Activated naive CD8-positive, alpha-beta T cell treated with anti-CD3 and anti-CD28 coated beads for 36 hours (primary cell): ENCODE measurements at places on chromosomes 12 and 14. TPM values are rescaled to one million over a fixed set of nuclear protein-coding genes. Genes with fewer than 3 reads are reported as not detected.

CLEC4C gene
- not detected for total RNA-seq

GYS2 gene
- total RNA-seq, result not detected

LRRIQ1 gene
- not detected for total RNA-seq

CARMIL3 gene
- 0.43 TPM for total RNA-seq

EPYC gene
- not detected for total RNA-seq

ACVRL1 gene
- not detected for total RNA-seq

DNA sequence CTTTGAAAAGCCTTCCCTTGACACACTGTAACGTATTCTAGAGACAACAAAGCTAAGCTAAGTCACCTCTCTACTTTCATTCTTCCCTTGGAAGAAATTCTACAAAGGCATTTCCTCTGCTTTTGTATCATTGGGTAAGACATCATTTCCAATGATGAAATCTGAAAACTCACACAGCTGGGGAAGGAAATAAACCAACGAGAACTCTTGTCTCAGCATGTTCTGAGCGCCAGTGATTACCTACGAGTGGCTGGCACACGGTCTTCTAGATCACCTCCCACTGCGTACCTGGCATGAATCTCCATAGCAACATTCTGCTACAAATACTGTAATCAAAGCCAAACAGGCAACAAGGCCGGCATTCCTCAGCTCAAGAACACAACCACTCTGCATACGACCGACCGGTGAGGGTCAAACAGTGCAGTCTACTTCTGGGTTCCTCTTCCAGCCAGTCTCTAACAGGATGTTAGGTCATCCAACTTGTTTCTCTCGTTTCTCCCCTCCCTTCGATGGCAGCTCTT is 7.6 kb downstream of the VPS37B start:
- H3K36me3 ChIP-seq, result peaks cover 38% of the 10 kb centered on the region
- H3K27me3 ChIP-seq, result no peaks in the 10 kb centered on the region
- H3K27ac ChIP-seq, result peak overlapping the region; percentile 97
- H3K4me3 ChIP-seq, result peak overlapping the region; percentile 74

DNA sequence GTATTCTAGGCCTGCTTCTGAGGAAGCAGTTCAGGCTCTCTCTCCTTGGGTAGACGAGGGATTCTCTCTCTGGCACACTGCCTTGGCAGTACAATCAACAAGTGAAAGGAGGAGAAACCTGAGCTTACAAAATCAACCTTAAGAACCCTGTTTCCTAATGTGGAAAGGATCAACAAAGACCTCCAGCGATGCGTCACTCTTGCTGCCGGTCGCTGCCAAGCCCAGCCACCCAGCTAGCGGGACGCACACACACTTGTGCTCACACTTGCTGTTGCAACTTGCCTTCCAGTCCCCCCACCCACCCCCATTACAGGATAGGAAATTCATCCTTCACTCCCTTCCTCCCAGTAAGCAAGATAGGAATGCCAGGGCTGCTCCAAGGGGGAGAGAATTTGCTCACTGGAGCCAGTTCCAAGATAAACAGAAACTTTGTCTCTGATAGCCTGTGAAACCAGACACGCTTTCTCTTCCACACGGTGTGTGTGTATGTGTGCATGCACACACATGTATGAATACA is 144.3 kb downstream of the BCL11B start:
- H3K4me1 ChIP-seq, result peaks cover 4% of the 10 kb centered on the region
- H3K27me3 ChIP-seq, result no peaks in the 10 kb centered on the region
- no peak for DNase-seq
- peaks cover 3% of the 10 kb centered on the region for H3K36me3 ChIP-seq

DNA sequence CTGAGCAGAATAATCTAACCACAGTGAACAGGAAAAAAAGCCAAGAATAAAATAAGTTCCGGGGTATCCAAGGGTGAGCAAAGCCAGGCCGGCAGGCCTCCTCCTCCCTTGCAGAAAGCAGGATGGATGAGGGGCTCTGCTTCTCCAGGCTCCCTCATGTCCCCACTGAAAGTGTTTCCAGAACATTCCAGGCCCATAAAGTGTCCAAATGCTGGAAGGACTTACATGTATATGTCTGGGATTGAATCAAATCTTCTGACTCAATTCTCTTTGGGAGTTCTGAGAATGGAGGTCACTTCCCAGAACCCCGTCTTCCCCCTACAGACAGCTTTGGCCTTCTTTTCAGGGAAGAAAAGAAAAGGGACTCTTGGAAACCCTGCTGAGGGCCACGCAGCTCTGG is 25.0 kb upstream of the BDKRB1 start:
- H3K27ac ChIP-seq, result no peak overlapping the region
- no peaks in the 10 kb centered on the region for H3K4me1 ChIP-seq
- no peaks in the 10 kb centered on the region for H3K27me3 ChIP-seq
- no peak for DNase-seq

DNA sequence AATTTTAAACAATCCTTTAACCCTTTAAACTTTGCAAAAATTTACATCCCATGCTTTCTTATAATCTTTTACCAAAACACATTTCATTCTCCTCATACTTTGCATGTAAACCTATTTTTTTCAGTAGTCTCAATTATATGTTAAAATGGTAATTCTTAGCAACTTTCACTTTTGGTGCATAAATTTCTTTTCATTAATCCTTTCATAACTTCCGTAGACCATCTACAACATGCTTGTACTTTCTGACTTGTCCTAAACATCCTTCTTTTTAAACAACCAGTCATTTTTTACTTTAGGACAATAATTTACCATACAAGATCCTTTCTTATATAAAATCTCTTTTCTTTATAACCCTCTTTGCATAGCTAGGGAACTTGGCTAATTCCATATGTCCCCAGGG is 19.5 kb downstream of the CCDC91 start:
- H3K4me3 ChIP-seq, result no peak overlapping the region
- H3K36me3 ChIP-seq, result peaks cover 51% of the 10 kb centered on the region
- H3K27ac ChIP-seq, result no peak overlapping the region
- peaks cover 15% of the 10 kb centered on the region for H3K4me1 ChIP-seq
- DNase-seq, result no peak

DNA sequence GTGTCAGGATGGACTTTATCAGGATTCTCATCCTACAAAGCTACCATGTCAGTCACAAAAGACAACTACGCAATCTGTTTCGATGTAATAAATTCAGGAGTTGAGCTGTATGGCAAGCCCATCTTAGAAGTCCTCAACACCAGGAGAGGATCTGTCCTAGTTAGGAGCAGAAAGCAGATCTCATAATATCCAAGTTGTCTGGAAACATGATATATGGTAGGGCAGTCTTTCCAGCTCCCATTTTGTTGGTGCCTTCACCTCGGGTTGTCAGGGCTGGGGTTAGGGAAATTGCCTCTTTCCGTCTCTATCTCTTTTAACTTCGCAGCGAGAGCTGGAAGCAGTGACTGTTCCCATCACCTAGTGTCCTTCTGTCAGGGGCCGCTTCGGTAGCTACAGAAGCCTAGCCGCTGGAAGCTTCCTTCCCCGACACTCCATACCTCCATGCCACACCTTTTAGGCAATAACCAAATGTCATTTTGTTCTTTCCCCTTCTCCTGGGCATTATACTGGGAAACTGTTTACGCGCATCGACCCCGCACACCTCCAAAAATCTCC is 1.4 kb downstream of the NIN start:
- H3K36me3 ChIP-seq, result peaks cover 28% of the 10 kb centered on the region
- peaks cover 65% of the 10 kb centered on the region for H3K4me1 ChIP-seq
- H3K27me3 ChIP-seq, result no peaks in the 10 kb centered on the region
- no peak for DNase-seq
- peak overlapping the region; percentile 96 for H3K4me3 ChIP-seq

DNA sequence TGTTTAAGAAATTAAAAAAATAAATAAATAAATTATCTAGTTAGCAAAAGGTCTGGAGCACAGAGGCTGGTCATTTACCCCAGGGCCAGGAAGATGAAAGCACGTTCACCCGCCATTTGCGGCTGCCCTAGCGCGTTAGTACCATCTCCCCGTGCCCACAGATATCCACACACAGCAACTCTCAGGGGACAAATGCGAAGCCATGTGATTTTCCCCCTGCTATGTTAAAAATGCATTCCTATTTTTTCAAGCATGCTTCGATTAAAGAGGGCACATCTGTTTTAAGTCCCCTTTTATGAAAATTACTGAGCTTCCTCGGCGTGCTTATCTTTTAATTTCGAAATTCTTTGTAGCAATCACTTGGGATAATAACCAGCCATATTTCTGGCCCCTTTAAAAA is 56.9 kb upstream of the PIWIL1 start:
- H3K27ac ChIP-seq, result no peak overlapping the region
- no peaks in the 10 kb centered on the region for H3K36me3 ChIP-seq
- no peak for DNase-seq

- no peaks in the 10 kb centered on the region for H3K4me1 ChIP-seq
- H3K4me3 ChIP-seq, result no peak overlapping the region
- no peaks in the 10 kb centered on the region for H3K36me3 ChIP-seq
- H3K27ac ChIP-seq, result no peak overlapping the region
- H3K27me3 ChIP-seq, result no peaks in the 10 kb centered on the region
These were observed 86.2 kb upstream of the TMTC1 start for GRCh38 chr12:29869946-29870345.

DNA sequence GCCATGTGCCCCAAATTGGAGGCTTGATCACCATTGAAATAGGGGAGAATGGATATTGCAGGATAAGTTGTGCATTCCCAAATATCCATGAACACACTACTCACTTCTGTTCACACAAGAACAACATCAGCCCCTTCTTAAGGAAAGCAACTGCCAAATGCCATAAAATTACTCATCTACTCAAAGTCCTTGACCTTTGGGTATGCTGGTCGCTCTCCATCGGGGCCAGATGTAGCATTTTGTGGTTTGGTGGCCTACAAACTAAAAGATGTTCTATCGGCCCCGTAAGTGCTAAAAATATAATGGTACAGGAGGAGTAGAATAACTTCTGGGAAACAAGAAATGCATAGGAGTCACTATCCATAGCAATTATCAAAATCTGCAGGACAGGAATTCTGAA is 362.6 kb downstream of the AEBP2 start:
- DNase-seq, result no peak
- no peak overlapping the region for H3K4me3 ChIP-seq
- H3K36me3 ChIP-seq, result no peaks in the 10 kb centered on the region
- H3K27ac ChIP-seq, result peak overlapping the region; percentile 34
- peaks cover 27% of the 10 kb centered on the region for H3K4me1 ChIP-seq

GRCh38 chr12:46946137-46946536 is 120.3 kb upstream of the SLC38A4 start:
- no peak for DNase-seq
- H3K4me1 ChIP-seq, result no peaks in the 10 kb centered on the region
- no peak overlapping the region for H3K4me3 ChIP-seq

DNA sequence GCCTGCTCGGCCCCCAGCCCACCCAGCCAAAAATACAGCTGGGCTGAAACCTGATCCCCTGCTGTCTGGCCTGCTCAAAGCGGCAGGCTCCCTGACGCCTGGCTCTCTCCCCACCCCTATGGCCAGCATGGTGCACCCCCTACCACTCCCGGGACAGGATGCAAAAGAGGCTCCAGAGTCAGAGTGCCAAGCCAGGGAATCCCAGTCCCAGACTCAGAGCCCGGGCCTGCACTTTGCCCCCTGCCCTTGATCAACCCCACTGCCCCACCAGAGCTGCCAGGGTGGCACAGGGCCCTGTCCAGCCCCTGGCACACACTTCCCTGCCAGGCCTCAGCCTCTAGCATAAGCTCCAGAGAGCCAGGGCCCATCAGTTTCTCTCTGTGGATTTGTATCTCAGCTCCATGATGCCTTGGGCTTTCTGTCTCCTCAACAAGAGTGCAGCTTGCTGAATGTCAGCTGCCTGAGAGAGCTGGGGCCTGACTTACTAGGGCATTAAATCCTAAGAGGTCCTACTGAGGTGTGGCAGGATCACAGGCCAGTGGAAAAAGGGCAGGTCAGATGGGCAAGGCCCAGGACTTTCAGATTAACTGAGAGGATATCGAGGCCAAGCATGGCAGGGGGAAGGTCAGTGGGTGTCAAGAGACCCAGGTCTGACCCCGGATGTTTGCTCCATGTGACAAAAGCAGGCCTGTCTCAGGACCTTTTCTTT is 13.9 kb downstream of the ACVRL1 start:
- H3K36me3 ChIP-seq, result no peaks in the 10 kb centered on the region
- H3K4me3 ChIP-seq, result no peak overlapping the region
- no peak for DNase-seq
- peaks cover 7% of the 10 kb centered on the region for H3K27me3 ChIP-seq

DNA sequence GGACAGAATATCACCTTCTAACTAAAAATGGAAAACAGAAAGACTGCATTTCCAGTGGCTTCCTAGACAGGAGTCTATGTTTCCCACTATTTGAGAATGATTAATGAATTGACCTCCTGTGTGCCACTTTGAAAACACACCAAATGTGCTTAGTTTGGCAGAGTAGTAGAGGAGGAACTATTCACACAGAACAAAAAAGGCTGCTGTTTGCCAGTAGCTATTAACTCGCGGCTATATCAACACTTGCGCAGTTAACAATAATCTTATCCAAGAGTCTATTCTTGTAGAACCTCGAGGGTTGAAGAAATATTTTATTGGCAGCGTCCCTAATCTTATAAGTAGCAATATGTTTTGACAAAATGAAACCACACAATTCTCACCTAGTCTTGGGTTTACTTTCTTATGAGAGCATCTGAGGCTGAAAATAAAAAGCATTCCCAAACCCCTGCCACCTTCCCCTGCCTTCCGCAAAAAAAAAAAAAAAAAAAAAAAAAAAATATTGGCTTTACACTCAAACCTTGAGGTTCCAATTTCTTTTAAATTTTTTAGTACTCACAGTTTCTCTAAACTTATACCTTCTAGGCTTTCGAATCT is 127.3 kb upstream of the FLRT2 start:
- H3K27ac ChIP-seq, result no peak overlapping the region
- no peak for DNase-seq
- no peak overlapping the region for H3K4me3 ChIP-seq

- H3K27ac ChIP-seq, result no peak overlapping the region
- peaks cover 97% of the 10 kb centered on the region for H3K27me3 ChIP-seq
- peaks cover 18% of the 10 kb centered on the region for H3K4me1 ChIP-seq
- DNase-seq, result no peak
These were observed 885 bp upstream of the HOXC10 start for GRCh38 chr12:53983950-53984572.

DNA sequence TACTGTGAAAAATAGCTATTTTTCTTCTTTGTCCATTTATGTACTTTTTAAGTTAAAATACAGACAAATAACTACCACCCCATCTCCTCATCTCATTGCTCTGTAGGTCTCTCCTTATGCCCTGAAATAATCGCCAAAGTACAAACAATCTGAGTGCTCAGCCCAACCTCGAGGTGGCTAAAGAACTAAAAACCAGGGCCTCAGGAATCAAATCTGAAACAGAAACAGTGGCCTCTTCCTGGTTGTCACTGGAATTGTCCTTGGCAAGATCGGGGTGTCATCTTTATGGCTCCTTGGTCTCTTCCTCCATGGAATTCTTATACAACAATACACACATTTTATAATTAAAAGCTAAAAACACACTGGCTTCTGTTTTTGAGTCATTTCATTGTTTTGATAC is 182.4 kb downstream of the ASCL1 start:
- H3K4me1 ChIP-seq, result peaks cover 8% of the 10 kb centered on the region
- no peaks in the 10 kb centered on the region for H3K36me3 ChIP-seq
- no peaks in the 10 kb centered on the region for H3K27me3 ChIP-seq
- no peak overlapping the region for H3K27ac ChIP-seq
- no peak overlapping the region for H3K4me3 ChIP-seq
- DNase-seq, result no peak
